ENCODE measurements at places on chromosomes 4 and X.

DNA sequence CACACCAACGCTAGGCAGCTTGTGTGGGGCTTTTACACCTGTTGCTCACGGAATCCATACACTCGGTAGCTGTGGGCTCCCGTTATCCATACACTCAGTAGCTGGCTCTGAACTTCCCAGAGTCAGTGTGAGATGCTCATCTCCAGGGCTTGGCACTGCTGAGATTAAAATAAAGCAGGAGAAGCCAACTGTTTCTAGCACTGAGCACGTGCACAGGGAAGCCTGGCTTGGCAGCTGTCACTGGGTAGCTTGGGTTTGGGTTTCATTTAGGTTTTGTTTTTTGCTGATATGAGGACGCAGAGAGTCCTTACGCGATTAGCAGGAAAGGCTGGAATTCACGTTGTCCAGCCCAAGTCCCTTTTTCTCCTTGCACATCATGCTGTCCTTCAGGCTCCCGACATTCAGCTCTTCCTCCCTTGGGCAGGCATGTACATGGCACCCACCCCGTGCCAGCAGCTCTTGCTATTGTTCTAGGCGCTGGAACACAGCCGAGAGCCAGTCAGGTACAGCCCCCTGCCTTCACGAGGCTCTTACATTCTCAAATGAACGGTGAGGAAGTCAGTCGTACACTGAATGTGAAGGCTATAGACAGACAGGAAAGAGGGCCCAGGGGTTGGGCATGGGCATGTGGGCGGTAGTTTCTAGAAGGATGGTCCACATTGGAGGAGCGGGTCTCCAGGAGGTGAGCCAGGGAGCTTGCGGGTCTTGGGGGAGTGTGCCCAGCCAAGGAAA, 25.9 kb downstream of the NSG1 start:
- no peak for DNase-seq

DNA sequence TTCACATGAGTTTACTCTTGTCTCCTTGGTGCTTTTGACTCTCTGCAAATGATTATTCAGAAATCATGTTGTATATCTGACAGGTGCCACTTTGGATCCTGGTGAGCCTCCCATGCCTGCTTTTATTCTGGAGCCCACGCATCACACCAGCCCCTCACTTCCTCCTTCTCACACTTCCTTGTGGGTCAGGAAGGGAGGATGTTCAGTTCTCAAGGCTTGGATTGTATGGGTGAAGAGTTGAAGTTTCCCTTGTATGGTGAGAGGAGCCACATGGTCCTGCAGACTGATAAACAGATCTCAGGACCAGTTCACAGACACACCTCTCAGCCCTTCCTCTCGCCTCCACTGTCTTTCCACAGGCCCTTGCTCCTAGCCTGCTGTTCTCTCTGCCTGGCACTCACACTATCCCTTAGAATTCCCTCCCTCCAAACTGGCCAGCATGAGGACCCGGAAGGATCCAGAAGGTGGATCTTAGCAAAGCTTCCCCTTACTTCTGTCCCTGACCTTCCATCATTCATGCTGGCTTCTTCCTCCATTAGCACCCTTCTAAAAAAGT, 92.1 kb downstream of the STK32B start:
- DNase-seq, result no peak

- DNase-seq, result no peak
These were observed 34.2 kb downstream of the FAT1 start for GRCh38 chr4:186689476-186689875.

- no peak for DNase-seq
These were observed 67.7 kb upstream of the C4orf50 start for GRCh38 chr4:6085691-6086628.

DNA sequence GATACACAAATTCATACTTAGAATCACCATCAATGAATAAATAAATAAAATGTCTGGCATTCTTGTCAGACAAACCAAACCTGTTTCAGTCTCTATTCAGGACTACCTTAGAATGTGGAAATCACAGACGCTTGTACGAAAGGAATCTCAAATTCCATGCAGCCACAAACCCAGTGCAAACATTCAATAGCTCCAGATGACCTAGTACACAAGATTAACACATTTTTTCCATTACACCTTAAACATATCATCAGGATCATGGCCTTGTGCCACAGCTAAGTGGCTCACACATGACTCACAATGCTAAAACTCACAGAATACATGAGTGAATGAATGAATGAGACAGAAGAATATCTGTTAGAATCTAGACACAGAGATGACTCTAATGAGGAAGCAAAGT, 134.2 kb downstream of the PWWP3B start:
- DNase-seq, result no peak

- DNase-seq, result no peak
These were observed 74.9 kb downstream of the GLUD2 start for GRCh38 chrX:121122332-121122731.

DNA sequence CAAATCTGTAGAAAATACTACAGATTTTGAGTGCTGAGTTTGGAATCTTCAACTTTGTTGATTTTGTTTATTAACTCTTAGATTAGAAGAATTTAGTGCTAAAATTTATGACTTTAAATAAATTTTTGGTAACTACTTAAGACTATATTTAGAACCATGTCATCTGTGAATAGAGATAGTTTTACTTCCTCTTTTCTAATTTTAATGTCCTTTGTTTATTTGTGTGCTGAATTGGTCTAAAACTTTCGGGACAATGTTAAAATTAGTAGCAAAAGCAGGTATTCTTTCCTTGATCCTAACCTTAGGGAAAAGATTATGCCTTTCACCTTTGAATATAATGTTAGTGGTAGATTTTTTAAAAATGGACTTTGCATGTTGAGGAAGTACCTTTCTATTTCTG, 119.7 kb upstream of the CXorf51A start:
- DNase-seq, result no peak

GRCh38 chr4:179634862-179635261, 2192.6 kb upstream of the AGA start:
- no peak for DNase-seq

GRCh38 chrX:115968436-115969252, 201.9 kb upstream of the AGTR2 start:
- DNase-seq, result no peak

GRCh38 chrX:7346021-7346420, 198.1 kb upstream of the PUDP start:
- no peak for DNase-seq

DNA sequence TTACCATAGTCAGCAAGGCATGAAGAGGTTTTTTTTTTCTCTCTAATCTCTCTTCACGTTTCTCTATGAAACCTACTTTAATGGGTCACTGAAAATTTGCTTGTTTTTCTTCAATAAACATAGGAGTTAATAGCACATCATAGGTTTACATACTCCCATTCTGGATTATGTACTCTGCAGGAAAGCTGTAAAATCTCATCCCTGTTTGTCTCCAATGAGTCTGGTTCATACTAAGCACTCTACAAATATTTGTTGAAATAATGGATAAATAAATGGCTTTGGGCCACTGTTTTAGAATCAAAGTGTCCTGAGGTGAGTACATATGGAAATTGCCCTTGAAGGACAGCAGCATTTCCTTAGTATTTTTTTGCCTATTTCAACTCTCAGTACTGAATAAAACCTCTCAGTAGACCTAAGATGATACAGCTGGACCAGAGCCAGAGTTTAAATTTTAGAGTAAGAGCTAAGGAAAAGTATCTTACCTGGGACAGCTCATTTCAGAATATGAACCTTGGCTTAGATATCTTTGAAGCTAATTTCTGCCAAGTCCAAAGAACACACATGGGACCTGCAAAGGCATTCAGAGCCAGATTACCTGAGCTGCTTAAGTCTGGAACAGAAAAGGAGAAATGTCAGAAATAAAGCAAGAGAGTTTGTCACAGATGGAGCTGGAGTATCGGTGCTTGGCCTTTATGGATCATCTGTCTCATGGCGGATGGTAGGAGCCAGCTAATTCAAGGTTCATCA, 34.4 kb downstream of the PF4 start:
- DNase-seq, result no peak

DNA sequence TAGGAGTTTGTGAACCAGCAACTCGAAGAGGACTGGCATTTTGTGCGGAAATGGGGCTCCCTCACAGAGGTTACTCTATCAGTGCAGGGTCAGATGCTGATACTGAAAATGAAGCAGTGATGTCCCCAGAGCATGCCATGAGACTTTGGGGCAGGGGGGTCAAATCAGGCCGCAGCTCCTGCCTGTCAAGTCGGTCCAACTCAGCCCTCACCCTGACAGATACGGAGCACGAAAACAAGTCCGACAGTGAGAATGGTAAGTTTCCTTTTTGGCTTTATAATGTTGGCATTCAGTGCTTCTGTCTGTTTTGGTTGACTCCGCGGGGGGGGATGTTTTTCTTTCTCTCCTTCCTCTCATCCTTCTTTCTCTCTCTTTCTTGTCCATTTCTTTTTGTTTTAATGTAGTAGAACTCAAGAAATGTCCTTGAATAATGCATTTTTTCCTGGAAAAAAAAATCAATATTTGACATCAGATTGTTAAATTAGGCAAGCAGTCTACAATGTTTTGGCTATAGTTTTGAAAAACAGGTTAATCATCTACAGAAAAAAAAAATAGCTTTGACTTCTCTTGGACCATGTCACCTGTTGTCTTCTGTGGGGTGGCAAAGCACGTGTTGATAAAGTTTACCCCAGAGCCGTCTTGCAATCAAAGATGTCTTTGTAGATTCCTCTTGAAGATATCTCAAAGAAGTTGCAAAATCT, 103.6 kb downstream of the TENM3 start:
- no peak for DNase-seq

Measured in central memory CD8-positive, alpha-beta T cell (primary cell).